Dermis microvascular lymphatic vessel endothelial cell (primary cell): ENCODE measurements at places on chromosomes 3 and 15.

GRCh38 chr3:171654809-171655208 lies 155.5 kb downstream of the PLD1 start:
- no peak for DNase-seq

- DNase-seq = no peak
Observed at GRCh38 chr3:172751175-172751704, 714 bp downstream of the ECT2 start.

DNA sequence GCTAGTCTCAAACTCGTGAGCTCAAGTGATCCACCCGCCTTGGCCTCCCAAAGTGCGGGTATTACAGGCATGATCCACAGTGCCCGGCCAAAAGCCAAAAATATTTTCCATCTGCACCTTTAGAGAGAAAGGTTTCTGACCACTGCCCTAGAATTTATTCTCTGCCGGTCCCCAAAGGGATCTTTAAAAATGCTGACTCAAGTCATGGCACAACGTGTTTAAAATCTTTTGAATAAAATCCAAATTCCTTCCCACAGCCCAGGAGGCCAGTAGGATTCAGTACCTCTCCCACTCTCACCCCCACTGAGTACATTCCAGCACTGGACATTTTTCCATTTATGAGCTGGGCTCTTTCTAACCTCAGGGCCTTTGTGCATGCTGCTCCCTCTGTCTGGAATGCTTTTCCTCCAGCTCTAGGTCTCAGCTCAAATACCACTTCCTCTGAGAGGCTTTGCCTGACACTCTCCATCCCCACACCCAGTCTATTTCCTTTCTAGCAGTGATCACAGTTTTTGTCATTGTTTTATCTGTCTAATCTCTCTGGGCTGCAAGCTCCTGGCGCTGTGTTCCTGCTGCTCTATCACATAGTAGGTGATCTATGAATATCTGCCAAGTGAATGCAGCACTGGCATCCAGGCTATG lies 502.9 kb downstream of the SHQ1 start:
- DNase-seq = no peak

DNA sequence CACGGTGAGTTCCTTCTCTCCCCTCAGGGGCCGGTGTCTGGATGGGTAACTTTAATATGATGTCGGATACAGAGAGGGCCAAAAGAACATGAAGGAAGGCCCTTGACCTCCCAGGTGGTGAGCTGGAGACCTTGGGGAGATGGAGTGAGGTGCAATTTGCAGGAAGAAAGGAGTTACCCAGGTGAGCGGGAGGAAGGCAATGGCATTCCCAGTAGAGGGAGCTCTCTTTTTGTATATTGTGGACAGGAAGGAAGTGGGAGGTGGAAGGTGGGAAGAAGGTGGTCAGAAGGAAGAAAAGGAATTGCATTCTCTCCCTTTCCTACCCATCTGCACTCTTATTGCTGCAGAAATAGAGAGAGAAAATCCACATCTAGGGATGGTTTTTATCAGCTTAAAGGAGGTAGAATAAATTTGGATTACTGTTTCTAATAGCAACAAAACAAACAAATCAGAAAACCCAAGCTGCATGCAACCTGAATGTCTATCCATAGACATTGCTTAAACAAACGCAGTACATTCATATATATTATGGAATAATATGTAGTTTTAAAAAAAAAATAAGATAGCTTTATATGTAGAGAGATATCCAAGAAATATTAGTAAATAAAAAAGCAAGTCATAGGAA lies 169.0 kb upstream of the TSC22D2 start:
- DNase-seq = no peak

DNA sequence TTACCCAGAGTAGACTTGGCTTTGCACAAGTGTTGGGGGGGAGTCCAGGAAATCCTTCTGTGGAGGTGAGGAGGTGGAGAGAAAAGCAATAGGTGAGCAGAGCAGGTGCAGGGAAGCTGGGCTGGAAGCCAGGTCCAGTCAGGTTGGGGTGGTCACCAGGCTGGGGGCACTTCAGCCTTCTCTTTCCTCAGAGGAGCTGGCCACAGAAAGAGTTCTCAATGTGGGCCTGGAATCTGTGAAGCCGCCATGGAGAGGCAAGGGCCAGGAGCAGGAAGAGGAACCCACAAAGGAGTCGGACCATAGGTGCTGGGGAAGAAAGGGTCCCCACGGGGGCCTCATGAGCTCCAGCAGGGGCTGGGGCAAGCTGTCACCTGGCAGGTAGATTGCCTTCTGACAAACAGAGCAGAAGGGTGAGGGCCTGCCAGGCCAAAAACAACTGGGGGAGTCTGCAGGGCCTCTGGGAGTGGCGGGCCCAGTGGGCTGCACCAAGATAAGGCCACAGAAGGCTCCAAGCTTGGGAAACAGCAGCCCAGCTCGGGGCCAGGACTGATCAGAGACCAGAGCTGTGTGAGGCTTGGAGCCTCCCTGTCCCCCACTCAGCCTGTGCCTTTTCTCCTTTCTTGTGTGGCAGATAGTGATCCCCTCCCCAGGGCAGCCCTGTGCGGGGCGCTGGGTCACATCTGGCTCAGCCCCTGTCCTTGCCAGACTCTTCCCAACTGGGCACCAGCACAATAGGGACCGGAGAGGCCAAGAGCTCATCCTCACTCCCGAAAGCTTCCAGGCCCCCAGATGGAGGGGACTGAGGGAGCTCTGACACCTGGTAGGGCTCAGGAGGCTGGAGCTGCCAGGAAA lies 53.0 kb upstream of the FGD5 start:
- DNase-seq = no peak

DNA sequence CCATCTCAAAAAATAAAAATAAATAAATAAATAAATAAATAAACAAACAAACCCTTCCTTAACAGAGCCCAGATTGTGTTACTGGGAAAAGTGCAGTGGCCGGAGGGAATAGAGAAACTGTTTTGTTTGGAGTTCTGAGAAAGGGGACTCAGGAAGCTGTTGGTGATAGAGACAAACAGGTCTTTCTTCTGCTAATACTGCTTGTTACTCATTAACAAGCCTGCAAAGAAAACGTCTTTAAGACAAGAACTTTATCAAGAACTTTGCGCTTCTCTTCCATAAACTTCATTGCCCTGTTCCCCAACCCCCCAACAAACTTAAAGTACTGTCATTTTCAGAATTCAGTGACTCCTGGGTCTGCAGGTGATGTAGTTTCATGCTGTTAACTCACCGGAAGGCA lies 68.8 kb upstream of the GSK3B start:
- no peak for DNase-seq

DNA sequence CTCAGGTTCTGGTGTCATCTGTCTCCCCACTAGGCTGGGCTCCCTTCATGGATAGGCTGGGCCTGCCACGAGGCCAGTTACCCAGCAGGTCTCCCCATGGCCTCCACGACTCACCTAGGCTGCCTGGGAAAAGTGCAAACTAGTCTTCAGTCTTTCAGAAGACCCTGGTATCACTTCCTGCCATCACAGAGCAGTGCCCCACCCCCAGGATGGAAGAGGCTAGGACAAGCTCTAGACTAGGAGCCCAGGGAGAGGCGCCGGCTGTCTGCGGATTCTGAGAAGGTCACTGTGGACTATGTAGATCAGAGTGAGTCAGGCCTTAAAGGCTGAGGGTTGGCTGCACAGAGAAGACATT lies 63.7 kb downstream of the CORO2B start:
- no peak for DNase-seq

DNA sequence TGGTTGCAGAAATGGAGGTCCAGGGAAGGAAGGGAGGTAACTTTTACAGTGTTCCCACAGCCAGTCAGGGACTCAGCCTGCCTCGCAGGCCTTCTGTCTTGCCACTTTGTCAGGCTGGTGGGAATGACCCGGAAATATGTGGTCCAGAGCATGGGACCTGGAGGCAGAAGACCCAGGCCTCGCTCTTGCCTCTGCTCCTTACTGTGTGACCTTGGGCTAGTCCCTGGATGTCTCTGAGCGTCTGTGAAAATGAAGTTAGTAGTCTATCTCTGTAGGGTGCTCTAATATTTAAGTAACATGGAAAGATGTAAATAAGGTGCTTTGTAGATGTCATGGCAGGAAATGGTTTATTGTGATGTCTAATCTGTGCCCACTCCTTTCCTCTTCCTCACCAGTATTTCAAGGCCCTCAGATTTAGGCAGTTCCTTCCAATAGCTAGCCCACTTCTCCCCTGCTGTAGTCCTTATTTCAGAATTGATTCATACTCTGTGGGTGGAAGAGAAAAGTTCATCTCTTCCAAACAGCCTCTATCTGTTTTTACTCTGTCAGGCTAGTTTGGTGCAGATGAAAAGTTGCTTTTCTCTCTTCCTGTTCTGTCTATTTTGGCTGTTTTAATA lies 9.1 kb downstream of the CORO2B start:
- DNase-seq = no peak
